ENCODE measurements at places on chromosomes 11 and 22.

DNA sequence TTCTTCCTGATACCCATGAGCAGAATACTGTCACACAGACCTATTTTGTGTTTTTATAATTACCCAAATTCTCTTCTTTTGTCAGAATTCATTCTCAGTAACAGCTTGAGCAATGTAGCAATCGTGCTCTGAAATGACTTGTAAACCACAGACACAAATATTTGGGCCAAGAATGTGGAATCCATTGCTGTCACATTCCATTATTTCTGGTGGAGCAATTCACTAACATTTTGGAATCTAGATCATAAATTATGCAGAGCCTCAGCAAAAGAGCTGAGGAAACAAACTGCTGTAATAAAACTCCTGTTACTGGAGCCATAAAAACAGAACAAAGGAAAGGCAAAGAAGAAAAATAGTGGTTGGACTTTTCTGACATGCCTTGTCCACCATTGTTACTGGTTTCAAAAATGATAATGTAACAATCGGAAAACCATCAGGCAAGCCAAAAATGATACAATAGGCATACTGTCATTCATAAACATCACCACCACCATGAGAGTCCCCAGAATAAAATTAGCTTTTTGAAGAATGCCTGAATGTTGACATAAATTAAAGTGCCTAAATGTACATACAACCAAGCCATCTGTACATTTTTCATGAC lies 223.4 kb upstream of the PITPNB start:
- DNase-seq: no peak

DNA sequence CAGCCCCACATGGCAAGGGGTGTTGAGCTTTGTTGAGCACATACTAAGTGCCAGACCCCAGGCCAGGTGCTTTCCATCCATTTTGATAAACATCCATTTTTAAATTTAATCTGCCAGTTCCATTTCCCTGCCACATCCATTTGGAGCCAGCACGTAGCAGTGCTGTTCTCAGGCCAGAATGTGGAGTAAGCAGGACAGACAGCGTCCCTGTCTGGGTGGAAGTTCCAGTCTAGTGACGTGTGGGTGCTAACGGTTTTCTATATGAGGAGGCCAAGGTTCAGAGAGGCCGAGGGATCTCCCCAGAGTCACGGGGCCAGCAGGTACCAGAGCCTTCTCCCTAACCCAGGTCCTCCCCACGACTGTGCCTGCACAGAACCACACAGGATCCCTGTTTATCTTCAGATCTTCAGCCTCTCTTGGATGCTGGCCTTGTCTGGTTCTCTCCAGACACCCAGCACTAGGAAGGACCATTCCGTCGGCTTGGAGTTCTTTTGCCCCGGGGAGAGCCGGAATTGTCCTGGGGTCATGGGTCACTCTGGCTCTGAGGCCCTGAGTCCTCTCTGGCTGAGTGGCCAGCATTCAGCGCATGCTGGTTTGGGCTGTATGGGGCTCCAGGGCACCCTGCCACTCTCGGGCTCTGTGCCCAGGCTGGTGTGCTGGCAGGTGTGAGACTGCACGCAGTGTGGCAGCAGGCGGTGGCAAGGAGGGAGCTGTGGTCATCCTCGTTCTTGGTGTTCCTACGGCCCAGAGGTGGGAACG lies 63.6 kb upstream of the PPARA start:
- no peak for DNase-seq

- DNase-seq: no peak
Measured at GRCh38 chr11:12702999-12703453, 28.8 kb downstream of the TEAD1 start.

- no peak for DNase-seq
Measured at GRCh38 chr11:103659743-103660142, 376.7 kb upstream of the DDI1 start.

GRCh38 chr22:38051900-38052862 lies 5.0 kb upstream of the PICK1 start:
- DNase-seq: peak; percentile 66

DNA sequence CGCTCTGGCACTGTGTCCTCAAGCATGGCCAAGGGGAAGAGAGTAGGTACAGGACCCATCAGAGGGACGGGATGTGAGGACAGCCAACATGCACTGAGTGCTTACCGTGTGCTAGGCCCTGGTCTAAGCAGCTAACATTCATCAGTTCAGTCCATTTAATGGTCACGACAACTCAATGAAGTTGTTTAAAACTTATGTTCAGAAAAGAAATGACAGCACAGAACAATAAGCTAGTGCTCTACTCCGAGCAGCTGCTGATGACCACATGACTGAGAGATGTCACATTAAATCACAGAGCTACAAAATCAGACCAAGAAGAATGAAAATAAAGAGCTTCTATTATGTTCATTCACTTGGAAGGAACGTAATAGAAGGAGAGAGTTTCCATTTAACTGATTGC lies 26.3 kb downstream of the PRDM10 start:
- no peak for DNase-seq

DNA sequence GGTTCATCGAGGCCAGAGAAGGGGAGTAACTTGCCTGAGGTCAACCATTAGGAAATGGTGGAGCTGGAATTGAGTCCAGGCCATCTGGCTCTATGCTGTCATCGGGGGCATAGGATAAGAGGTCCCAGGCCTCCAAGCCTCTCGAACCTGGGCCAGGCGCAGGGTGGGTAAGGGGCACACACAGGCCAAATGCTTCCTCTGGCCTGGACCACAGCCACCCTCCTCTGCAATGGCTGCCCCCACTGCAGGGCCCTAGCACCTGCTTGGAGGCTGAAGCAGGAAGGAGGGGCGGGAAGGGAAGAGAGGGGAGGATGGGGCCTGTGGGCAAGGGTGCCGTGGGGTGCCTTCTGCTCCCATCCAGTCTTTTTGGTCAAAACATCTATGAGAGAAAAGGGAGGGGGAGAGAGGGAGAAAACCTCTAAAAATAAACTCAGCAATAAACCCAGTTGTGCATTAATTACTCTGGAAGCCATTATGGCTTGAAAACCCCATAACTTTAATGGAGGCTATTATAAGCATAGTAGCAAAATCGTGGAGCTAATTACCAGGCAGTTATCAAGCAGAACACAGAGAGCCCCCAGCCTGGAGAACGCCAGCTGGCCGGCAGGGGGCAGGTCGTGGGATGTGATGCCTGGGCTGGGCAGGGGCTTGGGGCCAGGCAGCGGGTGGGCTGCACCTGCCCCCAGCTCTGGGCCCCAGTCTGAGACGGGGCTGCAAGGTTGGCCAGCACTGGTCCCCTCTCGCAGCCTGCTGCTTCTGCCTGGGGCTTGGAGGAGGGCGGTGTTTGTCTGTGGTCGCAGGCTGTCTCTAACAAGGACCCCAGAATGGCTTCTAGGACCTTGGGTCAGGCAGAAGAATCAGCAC lies 21.1 kb downstream of the B3GAT1 start:
- DNase-seq: no peak

- DNase-seq: no peak
Measured at GRCh38 chr11:91133361-91133760, 910.5 kb upstream of the CHORDC1 start.

DNA sequence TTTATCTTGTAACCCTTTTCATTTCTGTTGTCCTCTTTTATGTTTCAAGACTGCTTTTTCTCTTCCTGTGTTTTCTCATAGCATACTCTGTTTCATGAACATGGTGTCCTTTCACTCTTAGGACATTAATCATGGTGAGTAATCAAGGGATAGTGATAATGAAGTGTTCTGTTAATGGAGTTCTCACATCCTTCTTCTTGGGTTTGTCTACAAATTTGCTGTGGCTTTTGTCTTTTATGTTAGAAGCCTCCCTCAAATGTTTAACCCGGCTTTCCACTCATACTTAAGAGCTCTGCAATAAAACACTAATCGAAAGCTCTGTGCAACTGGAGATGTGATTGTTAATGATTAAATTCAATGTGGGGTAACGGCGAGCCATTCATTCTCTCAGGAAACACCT lies 593.6 kb downstream of the NELL1 start:
- no peak for DNase-seq

- DNase-seq: no peak
Measured at GRCh38 chr11:67468056-67468455, 995 bp downstream of the TMEM134 start.

GRCh38 chr11:94519478-94520084 lies 7.3 kb downstream of the C11orf97 start:
- no peak for DNase-seq

DNA sequence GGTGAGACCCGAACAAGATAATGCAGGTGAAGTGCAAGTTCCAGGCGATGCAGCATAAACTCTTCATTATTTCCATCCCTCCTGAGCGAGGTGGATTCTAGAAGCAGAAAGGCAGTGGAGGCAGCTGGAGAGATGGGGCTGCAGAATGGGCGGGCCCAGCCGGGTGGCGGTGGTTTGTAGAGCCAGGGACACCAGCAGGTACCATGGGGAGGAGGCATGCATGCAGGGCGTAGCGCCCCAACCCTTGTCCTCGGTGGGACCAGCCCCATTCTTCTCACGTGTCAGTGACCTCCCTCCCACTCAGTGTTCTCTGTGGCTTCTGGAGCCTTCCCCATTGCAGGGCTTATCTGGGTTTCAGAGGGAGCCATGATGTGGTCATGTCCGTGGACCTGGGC lies 38.0 kb downstream of the MPPED1 start:
- DNase-seq: no peak

DNA sequence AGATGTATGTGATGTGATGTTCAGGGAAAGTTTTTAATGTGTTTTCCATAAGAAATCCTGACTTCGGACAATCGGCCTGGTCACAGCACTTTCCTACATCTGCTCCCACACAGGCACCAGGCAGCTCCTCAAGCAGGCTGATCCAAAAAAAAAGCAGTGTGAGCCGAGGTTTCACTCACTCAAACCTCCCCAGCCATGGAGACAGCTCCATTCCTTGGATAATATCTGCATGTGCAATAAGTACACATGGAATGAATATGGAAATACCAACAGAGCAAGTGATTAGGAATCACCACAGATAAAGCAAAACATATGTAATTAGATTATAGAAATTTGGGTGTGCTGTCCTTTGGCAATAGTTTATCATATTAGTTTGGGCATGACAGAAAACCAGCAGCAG lies 88.8 kb upstream of the API5 start:
- DNase-seq: no peak

- no peak for DNase-seq
Measured at GRCh38 chr11:113952588-113952987, 22.3 kb upstream of the HTR3A start.

GRCh38 chr11:104422324-104422944 lies 258.5 kb upstream of the PDGFD start:
- no peak for DNase-seq

GRCh38 chr11:2580571-2581001 lies 119.2 kb downstream of the KCNQ1OT1 start:
- no peak for DNase-seq

- no peak for DNase-seq
Measured at GRCh38 chr11:83241291-83241946, 44.7 kb downstream of the CCDC90B start.

GRCh38 chr11:123362941-123363340 lies 67.1 kb upstream of the GRAMD1B start:
- no peak for DNase-seq

- no peak for DNase-seq
Measured at GRCh38 chr11:15093432-15093831, 20.0 kb downstream of the CALCB start.

DNA sequence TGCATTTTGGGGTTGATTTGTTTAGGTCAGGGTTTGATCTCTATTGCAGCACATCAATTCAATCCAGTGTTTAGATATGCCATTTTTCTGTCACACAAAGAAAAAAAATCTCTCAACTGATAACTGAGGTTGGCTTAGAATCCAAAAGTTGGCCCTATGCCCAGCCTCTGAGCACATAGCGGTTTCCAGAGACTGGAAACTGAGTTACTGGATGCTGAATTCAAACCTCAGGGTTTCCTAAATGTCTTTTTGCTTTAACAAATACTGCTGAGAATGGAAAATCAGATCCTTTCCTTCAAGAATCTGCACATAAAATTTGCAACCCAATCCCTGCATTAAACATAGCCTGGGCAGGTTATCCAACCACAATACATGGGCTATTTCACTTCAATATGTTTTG lies 4.0 kb downstream of the P4HA3 start:
- DNase-seq: no peak

GRCh38 chr11:122085712-122086111 lies 30.3 kb downstream of the BLID start:
- no peak for DNase-seq

DNA sequence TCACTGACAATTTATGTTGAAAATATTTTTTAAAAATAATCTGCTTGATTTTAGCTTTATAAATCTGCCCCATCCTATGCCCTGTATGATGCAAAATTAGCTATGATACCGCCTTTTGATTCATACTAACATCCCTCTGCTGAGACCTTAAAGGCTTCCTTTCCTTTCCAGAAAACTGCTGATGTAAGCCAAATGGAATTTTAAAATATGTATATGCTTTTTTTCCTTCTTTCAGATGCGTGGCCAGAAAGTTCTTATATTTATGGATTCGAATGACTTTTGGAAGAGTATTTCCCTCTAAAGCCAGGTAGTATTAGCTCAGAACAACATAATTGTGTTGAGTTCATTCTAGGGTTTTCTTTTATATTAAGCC lies 34.5 kb downstream of the SFI1 start:
- DNase-seq: no peak

DNA sequence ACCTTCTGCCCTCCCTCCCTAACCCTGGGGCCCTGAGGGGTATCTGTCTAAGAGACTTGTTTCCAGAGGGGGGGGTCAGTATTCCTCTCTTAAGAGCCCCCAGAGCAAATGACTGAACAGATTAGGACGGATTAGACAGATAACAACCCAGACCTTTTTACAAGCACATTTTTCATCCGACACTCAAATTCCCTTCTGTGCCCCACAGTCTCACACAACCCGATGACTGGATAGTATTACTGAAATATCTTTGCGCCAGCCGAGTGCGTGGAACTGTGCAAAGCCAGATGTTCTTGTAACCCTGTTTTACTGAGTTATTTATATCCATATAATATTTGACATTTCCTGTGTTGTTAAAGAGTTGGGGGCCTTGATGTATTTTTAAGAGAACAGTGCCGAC lies 30.9 kb upstream of the FLI1 start:
- DNase-seq: no peak

DNA sequence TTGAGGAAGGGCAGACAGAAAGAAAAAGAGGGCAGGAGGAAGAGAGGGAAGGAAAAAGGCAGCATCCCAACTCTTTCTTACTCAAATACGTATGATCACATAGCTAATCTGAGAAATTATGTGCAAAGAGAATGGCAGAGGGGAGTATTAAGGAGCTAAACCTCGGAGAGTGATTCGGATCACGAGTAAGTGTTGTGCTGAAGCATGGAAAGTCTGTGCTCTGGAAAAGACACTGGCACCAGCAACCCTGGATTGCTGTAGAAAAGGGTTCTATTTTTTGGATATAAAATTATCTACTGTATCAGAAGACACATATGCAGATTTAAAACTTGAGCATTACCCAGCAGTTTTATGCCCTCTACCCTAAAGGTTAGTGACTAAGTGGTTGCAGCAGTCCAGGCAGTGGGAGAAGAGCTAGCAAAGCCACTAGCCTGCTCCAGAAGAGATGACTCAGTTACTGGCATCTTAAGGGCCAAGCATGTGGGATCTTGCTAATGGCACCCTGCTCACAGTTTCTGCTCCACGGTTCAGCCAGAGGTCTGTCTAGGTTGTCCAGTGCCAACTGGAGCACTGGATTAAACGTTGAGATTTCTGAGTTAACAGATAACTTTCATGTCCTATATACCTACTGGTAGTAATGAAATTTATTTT lies 151.7 kb downstream of the SWAP70 start:
- DNase-seq: no peak

- DNase-seq: no peak
Measured at GRCh38 chr11:62911137-62912130, 9.7 kb downstream of the CHRM1 start.

All from activated CD8-positive, alpha-beta memory T cell treated with anti-CD3 and anti-CD28 coated beads for 1 hour (primary cell).